SK-MEL-5 (cell line): ENCODE measurements at places on chromosomes 13 and 19. TPM values are rescaled to one million over a fixed set of nuclear protein-coding genes. Genes with fewer than 3 reads are reported as not detected.

MED16 gene
- total RNA-seq: 3.2 and 3.9 TPM in 2 replicates

METTL21C gene
- not detected in 2 replicates for total RNA-seq

CCDC169 gene
- 1.7 and 1.9 TPM in 2 replicates for total RNA-seq

PLPP2 gene
- total RNA-seq: 9.4 TPM in 2 replicates

TMEM147 gene
- 582 and 591 TPM in 2 replicates for total RNA-seq

PSG2 gene
- not detected in 2 replicates for total RNA-seq

INSL3 gene
- not detected in 2 replicates for total RNA-seq

FFAR3 gene
- not detected in 2 replicates for total RNA-seq

RNF225 gene
- not detected in 2 replicates for total RNA-seq

TMC4 gene
- not detected in 2 replicates for total RNA-seq

MYO9B gene
- 62.6 and 79.9 TPM in 2 replicates for total RNA-seq

DNA sequence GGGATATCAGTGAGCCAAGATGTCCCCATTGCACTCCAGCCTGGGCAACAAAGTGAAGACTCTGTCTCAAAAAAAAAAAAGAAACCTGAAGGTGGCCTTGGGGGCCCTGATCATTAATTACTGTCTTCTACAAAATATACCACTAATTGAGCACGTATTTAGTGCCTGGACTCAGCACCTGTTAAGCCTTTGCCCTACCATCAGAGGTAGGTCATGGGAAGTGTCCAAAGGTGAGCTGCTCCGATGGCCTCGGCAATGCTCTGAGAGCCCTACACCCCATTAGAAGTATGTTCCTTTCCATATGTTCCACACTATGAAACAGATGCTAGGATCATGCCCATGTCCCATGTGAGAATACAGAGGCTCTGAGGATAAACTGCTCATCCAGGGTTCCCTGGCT lies 20.9 kb downstream of the NOSIP start:
- no peak for DNase-seq

GRCh38 chr19:54506079-54506478 lies 3.4 kb downstream of the LAIR2 start:
- no peak for DNase-seq

DNA sequence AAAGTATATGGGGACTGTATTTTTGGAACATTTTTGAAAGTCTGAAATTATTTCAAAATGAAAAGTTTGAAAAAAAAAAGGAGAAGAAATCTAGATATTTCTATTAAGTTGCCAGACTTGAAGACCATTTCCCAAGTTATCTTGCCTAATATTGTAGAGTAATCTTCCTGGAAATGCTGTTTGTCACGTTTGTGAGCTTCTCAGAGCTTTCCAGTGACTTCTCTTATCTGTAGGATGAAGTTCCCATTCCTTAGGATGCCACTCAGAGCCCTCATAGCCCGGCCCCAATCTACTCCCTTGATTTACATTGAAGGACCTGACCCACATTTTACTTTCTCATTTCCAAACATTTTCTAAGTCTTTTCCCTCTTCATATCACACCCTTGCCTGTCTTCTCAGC lies 23.6 kb downstream of the CEACAM8 start:
- no peak for DNase-seq

GRCh38 chr19:48127561-48127960 lies 16.9 kb upstream of the PLA2G4C start:
- DNase-seq: no peak

- DNase-seq: no peak
Observed at GRCh38 chr19:501646-502045, 5.4 kb downstream of the MADCAM1 start.

DNA sequence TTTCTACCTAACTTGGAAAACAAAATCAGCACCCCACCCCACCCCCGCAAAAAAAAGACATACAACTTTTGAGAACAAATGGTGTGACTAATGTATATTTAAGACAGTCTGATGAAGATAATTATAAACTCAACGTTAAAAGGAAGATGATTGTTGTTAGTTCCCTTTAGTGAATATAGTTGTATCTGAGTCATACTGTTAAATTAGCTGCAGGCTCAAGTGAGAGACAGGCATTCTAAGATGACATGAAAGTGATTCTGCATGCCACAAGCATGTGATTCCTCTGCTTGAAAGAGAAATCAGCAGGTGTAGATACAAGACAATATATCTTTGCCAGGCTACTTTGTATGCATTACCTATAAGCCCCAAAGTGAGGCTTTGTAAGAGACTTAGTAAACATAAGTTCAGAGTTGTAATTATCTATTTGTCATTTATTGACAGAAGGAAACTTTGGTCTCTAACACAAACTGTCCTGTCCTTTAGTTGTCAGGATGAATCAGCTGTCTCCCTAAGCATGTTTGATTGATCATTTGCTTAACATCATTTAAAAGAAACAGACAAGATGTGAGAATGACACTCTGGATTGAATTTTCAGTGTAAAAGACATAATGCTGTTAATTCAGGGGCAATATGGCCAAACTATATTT lies 319.4 kb upstream of the HTR2A start:
- peak; percentile 2 for DNase-seq

DNA sequence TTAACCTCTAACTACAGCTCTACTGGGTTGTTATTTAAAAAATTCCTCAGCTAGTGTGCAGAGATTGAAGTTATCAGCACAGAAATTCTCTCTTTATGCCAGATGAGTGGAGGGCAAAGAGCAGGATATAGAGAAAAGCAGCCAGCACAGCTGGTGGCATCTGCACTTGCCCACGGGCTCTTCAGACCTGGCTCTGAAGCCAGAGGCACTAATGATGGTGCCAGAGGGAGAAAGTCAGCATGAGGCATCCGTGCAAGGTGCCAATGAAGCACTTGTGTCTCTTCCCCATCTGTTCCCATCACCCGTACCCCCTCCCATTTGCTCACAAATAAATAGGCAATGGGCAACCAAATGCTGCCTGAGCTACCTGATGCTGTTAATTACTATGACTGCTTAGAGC lies 138.9 kb downstream of the OLFM4 start:
- no peak for DNase-seq

DNA sequence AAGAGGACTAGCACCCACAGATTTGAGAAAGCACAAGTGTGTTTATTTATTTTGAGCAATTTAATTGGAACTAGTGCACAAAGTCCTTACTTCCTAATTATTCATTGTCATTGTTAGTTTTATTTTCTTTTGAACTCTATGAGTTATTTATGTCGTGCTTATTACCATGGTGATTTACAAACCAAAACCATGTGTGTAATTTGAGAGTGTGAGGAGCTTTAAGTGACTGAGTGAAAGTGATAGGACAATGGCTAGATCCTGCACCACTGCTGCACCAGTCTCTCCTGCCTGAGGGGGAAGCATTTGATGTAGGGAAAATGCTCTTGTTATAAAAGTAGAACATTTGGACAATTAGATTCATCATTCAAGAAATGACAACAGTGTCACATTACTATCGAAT lies 172.3 kb upstream of the KLF12 start:
- DNase-seq: no peak

DNA sequence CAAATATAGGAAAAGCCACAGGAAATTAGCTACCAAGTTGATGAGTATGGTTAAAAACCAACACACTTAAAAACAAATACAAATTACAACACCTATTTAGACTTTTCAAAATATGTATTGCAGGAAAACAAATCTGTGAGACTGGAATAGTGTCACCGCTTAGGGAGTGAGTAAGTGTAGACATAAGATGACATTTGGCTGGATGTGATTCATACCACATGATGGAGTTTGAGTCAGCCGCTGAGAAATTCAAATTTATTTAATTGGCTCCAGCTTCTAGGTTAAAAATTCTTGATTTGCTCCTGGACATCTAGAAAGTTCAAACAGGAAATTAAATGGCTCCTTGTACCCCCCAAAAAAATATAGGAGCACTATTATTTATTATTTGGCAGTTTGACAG lies 531.7 kb downstream of the SLITRK1 start:
- no peak for DNase-seq

DNA sequence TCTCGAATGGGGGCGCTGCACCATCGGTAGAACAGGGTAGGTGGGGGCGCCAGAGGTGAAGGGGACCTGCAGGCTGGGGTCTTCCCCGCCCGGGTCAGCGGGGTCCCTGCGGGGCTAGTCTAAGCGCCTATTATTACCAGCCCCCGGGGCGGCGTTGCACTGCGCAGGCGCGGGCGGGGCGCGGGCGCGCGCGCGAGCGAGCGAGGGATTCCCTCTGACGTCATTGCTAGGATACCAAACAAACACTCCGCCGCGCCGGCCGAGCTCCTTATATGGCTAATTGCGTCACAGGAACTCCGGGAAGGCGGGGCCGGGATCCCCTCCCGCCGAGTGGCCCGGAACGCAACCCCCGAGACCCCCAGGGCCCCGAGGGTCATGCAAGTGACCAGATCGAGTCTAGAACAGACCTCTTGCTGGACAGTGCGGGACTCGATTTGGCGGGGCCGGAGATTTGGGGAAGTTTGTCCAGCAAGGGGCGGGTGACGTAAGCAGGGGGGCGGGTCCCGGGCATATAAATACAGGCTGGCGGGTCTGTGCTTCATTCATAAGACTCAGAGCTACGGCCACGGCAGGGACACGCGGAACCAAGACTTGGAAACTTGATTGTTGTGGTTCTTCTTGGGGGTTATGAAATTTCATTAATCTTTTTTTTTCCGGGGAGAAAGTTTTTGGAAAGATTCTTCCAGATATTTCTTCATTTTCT lies at the start of gene FOSB:
FOSB (plus strand) TSS at position 541 of the 703 bp plus-strand sequence. CDS start 591 bp downstream, outside the sequence.
- DNase-seq: peak; percentile 94

DNA sequence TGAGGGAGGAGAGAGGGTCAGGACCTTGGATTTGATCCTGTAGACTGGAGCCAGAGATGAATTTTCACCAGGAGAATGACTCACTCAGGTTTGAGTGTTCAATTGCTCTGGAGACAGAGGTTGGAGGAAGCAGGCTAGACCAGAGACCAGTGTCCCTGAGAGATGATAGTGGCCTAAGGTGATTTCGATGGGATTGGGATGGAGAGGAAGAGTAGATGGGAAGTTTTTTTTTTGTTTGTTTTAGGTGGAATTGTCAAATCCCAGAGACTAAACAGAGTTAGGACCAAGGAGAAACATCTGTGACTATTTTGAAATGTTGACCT lies 2.3 kb downstream of the CEBPG start:
- no peak for DNase-seq

DNA sequence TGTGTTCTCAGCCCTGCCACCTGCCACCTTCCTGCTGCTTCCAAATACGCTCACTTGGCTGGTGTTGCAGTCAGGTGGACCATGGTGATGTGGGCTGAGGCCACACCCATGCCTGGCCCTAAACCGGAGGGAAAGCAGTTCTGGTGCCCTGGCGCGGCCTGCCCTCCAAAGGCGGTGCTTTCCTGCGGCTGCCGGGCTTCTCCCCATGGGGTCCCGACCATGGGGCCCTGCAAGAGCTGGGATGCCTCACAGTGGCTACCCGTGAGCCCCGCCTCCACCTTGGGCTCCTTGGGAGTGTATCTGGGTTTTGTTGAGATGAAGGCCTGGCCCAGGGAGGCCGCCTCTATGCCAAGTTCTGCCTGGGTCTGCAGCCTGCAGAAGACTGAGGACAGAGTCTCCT lies 73.7 kb downstream of the ERICH6B start:
- no peak for DNase-seq

DNA sequence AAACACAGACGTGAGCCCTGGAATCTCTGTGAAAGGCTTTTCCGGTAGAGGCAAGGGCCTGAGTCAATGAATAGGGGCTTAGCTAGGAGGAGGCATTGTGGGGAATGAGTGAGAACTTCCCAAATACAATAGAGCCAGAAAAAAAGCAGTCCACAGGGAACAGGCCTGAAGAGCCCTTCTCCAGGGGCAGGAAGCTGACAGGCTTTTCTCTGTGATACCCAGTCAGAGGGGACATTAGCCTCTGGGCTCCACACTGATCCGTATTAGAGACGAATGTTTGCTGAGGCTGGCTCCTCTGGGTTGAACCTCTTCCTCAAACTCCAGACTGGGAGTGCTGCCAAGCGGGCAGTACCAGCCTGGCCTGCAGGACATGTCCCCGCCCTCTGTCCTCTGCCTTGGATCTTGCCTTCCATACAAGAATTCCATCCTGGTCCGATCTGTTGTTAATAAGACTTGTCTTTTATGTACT lies 2.3 kb downstream of the DHRS12 start:
- DNase-seq: peak; percentile 27

- DNase-seq: no peak
Observed at GRCh38 chr13:103805771-103806170, 739.6 kb upstream of the SLC10A2 start.

- DNase-seq: peak; percentile 74
Observed at GRCh38 chr13:65959305-65959704, 1270.8 kb downstream of the PCDH9 start.

GRCh38 chr13:102033857-102034331 lies 368.0 kb downstream of the FGF14 start:
- DNase-seq: no peak

DNA sequence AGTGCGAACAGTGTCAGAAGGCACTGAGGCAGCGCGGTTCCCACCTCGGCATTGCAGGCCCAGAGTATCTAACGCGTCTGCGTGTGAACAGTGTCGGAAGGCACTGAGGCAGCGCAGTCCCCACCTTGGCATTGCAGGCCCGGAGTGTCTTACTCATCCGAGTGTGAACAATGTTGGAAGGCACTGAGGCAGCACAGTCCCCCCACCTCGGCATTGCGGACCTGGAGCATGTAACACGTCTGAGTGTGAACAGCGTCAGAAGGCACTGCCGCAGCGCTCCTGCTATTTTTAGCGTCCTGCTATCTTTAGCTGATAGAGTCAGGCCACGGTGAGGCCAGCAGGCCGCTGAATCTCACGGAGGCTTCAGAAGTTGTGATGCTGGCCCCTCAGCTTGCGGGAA lies 39.6 kb downstream of the ATP11A start:
- no peak for DNase-seq

DNA sequence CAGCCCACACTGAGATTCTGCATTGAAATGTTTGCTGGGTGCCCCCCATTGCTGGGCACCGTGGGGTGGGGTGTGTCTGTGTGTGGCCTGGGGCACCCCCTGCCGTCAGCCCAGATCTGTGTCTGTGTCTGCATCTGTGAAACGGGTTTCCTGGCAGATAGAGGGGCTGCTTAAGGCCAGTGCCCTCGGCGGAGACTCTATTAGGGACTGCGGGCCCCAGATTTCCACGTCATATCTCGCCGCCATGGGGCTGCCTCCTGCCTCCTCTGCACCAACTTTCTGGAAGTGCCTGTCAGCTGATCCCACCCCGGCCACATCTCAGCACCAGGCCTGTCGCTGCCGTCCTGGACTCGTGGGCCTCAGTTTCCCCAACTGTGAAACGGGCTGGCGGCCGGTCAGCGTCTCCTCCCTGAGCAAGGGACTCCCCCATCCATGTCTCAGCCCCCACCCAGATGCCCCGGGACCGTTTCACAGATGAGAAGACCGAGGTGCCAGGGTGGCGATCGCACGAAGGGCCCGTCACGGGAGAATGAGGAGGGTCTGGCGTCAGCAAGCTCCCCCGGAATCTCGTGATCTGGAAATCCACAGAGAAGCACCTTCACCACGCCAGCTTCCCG lies 21.4 kb downstream of the ARID3A start:
- no peak for DNase-seq
